ENCODE measurements at places on chromosomes 11 and 22.

GRCh38 chr11:70007796-70008195, 70.3 kb upstream of the ANO1 start:
- no peak for DNase-seq

DNA sequence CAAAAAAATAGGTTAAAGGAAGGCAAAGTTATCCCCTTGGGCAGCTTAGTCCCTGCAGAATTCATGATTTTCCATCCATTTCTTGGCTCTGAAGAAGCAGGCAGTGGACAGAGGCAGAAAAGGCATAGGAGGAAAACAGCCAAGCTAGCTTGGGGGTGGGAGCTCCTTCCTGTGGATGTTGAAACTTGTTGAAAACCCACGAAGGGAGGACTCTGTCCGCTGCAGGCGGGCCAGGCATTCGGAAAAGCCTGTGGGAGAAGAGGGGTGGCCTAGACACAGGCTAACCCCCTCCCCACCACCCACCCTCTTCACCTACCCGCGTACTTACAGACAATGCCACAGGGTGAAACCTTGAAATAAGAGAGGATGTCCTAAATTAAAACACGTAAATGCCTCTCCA, 72.1 kb downstream of the C22orf31 start:
- DNase-seq: no peak

DNA sequence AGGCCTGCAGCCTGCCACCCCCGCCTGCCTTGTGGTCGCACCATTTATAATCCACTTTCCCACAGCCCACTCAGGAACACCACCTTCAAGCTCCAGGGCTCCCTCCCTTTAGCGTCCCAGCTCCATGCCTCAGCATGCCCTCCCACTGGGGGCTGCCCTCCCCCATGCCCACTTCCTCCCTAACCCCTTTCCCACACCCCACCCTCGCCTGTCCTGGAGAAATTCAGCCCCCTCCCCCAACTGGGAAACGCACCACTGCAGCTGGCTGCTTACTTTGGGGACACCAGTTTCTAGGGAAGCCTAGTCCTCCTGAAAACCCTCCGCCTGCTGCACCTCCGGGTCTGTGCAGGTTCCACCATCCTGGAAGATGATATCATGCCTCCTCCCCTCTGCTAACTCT, 3.4 kb upstream of the YPEL1 start:
- no peak for DNase-seq

DNA sequence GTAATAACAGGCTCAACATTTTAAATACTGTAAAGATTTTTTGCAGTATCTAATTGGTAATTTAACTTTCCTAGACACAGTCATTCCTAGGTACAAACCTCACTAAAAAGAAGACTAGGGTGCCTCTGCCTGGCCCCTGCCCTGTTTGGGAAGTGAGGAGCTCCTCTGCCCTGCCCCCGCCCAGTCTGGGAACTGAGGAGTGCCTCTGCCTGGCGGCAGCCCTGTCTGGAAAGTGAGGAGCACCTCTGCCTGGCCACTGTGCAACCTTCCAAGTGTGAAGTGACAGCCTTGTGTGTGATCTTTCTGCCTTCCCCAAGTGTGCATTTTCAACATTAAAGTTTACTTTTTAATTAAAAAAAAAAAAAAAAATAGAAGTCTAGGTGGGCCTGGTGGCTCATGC, 4.2 kb downstream of the CHORDC1 start:
- DNase-seq: peak; percentile 12
